HEK293T (cell line): ENCODE measurements at places on chromosomes 1 and 21.

DNA sequence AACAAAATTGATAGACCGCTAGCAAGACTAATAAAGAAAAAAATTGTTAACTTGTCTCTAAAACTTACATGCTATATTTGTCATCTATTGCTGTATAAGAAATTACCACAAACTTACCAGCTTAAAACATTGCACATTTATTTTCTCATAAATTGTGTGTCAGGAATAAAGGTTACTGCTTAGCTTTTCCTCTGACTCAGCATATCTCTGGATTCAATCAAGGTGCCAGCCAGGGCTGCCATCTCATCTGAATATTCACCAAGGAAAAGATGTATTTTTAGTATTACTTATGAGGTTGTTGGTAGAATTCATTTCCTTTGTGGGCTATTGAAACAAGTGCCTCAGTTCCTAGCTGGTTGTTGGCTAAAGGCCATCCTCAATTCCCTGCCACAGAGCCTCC lies 912.6 kb upstream of the NEGR1 start:
- no peak for DNase-seq

DNA sequence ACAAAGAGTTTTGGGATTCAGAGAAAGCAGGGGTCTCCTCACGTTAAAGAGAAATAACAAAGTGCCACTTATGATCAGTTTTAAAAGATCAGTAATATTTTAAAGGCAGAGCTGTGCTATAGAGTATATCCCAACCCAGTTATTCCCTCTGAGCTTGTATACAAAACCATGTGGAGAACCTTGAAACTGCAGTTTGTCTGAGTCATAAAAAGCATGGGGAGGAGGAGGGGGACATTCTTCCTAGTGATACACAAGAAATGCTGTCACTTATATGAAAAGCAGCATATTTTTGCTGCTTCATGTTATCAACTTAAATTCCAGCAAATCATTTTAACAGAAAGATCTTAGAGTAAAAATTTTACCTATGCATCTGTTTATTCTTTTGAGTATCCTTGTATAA lies 244.5 kb downstream of the GPR52 start:
- DNase-seq, result peak; percentile 27

- DNase-seq, result no peak
Observed at GRCh38 chr1:3049905-3050304, 19.1 kb upstream of the PRDM16 start.

DNA sequence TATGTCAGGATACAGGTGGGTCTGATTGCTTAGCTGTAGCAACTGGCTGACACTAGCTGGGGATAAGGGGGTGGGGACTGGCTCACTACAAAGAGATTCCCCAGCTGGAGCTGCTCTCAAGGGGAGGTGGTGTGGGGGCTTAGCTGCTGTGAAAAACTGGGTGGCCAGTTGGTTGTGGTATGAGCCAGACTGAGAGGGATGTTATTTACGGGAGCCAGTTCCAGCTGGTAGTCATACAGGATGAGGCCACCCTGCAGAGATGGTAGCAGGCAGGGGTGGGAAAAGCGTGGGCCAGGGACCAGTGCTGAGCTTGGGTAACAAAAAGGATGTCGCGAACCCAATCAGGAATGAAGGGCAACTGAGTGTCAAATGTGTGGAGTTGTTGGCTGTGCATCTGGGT lies 204.0 kb upstream of the C21orf91 start:
- DNase-seq, result no peak

DNA sequence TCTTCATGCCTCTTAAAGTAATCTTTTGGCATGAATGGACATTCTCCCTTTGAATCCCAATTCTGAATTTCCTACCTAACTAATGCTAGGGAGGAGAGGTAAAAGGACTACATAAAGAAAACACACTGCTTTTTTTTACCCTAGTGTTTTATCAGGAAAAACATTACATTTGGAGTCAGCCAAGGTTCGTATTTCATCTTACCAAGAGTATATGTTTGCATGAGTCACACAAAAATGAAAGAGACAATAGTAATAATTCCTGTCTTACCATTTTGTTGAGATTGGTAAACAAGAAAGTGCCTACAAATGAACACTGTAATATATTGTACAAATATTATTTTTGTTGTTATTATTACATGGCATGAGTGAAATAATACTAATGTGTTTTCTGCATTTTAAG lies 112.9 kb upstream of the WARS2 start:
- DNase-seq, result no peak

DNA sequence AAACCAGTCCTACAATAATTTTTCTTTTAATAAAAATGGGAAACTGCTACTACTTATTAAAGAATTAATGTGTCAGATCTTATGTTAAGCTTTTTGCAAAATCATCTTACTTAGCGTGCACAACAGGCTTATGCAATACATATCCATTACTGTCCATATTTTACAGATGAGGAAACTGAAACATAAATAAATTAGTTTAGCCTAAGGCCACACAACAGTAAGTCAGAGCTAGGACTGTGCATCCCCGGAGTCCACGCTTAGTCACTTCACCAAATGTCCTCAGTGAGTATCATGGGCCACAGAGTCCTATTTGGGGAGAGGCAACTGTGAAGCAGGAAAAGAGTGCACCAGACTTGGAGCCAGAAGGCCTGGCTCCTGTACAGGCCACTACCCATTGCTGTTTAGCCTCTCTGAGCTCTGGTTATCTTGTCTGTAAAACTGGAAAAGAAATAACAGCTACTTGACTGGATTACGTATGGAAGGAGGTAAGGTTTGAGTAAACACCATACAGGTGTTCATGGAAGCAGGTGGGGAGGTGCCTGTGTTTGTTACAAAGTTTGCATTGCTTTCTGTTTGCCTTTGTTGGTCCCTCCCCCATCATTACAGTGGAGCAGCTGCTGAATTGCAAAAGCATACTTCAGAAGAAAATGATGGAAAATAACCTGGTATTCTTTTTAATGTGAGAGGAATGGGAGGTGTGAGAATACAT lies 192.8 kb downstream of the FCRL5 start:
- DNase-seq, result no peak

DNA sequence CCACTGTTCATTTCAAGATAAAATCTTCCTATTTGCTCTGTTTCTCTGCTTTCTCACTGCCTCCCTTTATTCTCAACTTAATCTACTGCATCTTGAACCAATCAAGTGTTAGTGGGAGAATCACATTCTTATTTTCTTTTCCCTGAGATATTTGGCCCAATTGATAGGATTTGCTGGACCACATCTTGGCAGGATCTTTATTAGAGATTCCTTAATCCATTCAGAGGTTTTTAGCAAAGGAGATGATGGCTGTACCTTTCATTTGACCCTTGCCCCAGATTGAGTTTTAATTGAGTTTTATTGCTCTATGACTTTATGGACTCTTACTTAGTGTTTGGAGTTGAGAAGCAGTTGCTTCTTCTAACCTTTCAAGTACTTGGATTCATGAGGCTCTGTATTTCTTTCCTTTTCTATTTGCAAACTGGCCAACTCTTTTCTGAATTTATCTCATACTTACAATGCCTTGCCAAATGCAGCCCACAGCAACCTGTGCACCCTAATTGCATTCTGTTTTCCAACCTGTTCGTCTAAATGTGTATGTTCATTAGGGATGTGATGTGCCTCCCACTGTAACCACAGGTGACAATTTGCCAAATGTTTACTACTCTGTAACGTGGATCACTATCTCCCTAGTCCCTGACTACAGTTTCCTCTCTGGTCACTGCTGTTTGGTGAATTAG lies 274.8 kb upstream of the KAZN start:
- no peak for DNase-seq

DNA sequence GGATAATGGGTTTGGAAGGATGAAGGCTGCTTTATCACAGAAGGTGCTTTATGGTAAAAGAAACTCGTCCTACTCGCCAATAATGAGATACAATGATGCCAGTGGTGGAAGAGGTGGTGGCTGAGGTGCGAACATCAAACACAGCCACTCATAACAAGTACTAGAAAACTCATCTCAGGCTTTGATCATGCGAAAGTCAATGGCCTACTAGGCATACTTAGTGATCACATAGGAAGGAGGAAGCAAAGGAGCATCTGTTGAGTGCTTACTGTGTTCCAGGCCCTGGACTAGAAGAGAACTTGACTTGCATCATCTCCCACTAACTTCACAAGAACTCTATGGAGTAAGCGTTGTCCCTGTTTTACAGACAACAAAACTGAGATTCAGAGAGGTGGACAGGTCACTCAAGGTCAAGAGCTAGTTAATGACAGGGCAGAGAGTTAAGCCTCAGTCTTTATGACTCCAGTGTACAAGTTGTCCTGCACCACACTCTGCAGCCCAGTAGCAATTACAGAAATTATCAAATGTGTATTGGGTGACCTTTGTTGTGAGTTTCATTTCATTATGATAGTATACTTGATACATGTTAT lies 33.6 kb downstream of the RUNX1 start:
- no peak for DNase-seq

DNA sequence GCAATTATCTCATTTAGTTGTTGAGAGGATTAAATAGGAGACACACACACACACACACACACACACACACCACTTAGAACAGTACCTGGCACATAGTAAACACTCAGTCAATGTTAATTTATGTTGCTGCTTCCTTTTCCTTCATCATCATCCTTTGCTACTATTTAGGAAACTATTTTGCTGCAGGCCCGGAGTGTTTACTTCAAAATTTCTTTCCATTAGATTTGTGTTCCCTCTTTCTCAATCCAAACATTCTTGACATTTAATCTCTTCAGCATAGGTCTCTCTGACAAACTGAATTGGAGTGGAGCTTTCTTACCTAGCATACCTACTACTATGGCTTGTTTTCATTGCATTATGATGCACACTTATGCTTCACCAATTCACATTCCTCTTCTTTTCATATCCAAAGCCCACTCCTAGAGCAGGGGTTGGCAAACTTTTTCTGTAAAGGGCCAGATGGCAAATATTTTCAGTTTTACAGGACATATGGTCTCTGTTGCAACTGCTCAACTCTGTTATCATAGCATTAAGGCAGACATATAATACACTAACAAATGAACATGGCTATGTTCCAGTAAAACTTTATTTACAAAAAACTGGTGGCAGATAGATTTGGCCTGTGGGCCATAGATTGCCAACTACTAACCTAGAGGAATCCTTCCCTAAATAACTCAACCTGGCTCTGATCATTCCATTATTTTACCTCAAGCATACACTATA lies 49.5 kb downstream of the SCMH1 start:
- no peak for DNase-seq

GRCh38 chr1:97277891-97278654 lies 556.5 kb downstream of the PTBP2 start:
- no peak for DNase-seq

DNA sequence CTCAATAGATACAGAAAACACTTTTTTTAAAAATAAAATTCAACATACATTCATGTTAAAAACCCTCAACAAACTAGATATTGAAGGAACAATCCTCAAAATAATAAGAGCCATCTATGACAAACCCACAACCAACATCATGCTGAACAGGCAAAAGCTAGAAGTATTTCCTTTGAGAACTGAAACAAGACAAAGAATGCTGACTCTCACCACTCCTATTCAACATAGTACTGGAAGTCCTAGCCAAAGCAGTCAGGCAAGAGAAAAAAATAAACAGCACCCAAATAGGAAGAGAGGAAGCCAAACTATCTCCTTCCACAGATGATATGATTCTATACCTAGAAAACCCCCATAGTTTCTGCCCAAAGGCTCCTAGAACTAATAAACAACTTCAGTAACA lies 46.2 kb upstream of the IVNS1ABP start:
- DNase-seq, result no peak

- DNase-seq, result no peak
Observed at GRCh38 chr1:55725378-55725777, 510.2 kb upstream of the USP24 start.

- DNase-seq, result no peak
Observed at GRCh38 chr21:42846221-42846620, 33.1 kb downstream of the WDR4 start.

- no peak for DNase-seq
Observed at GRCh38 chr21:29075706-29076466, 2.4 kb upstream of the CCT8 start.

DNA sequence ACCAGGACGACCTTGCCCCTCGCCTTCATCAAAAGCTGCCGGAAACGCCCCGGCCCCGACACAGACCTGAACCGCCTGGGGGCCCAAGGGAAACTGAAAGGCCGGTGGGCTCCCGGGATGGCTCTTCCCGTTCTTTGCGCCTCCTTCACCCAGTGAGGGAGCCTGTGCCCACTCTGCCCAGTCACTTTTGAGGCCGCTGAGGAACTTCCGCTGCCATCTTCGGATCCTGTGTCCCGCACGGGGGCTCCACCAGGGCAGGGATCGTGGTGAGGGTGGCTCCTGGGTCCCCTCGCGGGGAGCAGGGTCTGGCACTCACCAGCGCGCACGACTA lies 104.0 kb downstream of the PPIAL4G start:
- no peak for DNase-seq

DNA sequence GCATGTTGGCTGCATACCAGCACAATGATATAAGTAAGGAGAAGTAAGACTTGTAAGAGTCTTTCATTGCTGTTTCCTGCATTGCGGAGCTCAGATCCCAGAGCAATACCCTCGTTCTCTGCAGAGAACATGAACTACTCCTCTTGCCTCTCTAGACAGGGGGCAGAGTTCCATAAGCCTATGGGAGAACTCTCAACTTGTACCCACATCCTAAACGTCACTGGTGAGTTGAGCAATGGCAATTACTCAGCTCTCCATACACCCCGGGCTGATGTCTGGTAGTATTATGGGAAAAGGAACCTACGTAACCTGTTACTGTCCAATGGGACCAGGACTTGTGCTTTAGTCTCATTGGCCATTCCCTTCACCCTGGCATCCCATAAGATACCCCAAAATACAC lies 27.3 kb upstream of the ZNF496 start:
- DNase-seq, result no peak

- DNase-seq, result no peak
Observed at GRCh38 chr1:39128959-39129358, 75.5 kb upstream of the MACF1 start.

- DNase-seq, result no peak
Observed at GRCh38 chr21:29431178-29431577, 132.5 kb downstream of the BACH1 start.

DNA sequence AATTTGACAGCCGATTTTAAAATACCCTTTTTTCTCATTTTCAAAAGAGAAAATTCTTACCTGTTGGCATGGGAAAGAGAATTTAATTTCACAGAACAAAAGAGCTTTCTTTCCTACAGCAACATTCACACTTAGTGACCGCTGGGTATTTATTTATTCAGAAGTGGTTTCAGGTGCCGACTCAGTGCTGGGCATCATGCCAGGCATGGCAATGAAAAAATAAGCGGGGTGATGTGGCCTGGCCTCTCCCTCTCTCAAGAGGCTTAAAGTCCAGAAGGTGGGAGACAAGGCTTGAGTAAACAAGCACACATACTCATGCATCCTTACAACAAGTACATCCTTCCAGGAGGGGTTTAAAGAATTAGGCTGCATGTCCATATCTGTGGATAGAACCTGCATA lies 4.1 kb upstream of the PCP4 start:
- DNase-seq, result no peak
